ENCODE measurements at places on chromosomes 3 and 15. TPM values are rescaled to one million over a fixed set of nuclear protein-coding genes. Genes with fewer than 3 reads are reported as not detected.

Gene SOX2
- 0.54 TPM for polyA plus RNA-seq

Gene CFAP161
- not detected for polyA plus RNA-seq

Gene ZPLD1
- polyA plus RNA-seq = 0.05 TPM

Gene AHSG
- not detected for polyA plus RNA-seq

Gene SERPINI2
- not detected for polyA plus RNA-seq

Gene KCTD6
- 12.8 TPM for polyA plus RNA-seq

Gene CPLX3
- polyA plus RNA-seq = not detected

Gene PSMA4
- 165 TPM for polyA plus RNA-seq

Gene TRPM1
- polyA plus RNA-seq = not detected

Gene CFAP91
- polyA plus RNA-seq = 0.33 TPM

Gene FGF7
- polyA plus RNA-seq = 35.9 TPM

Gene ULK4
- 2.2 TPM for polyA plus RNA-seq

Gene TTLL13
- polyA plus RNA-seq = not detected

GRCh38 chr3:9163289-9163688, 86.2 kb downstream of the SRGAP3 start:
- DNase-seq = no peak

DNA sequence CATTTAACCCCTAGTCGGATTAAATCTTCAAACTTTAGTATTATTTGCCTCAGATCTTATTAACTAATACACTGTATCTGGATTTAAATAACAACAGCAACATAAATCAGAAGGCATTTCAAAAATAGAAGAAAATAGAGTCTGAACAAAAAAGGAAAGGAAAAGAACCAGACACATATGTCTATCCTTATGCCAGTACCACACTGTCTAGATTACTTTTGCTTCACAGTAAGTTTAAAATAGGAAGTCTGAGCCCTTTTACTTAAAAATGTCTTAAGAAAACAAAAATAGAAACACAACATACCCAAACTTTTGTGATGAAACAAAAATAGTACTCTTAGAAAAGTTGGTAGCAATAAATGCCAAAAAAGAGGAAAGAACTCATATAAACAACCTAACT, 1615.8 kb downstream of the SI start:
- DNase-seq = no peak

DNA sequence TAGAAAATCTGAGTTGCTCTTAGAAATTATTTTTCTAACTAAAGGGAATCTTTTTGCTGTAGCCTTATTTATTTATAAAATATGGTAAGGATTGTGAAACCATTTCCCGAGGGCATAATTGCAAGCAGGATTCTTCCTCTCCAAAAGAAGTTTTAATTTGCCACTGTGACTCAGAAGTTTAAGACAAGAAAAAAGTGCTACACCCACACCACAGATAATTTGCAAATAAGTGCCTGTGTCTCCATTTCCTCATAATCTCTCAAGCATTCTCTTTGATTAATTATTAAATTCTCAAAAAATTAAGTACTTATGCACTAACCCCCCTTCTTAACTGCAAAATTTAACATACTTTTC, 43.6 kb downstream of the RASA2 start:
- peak; percentile 68 for DNase-seq

DNA sequence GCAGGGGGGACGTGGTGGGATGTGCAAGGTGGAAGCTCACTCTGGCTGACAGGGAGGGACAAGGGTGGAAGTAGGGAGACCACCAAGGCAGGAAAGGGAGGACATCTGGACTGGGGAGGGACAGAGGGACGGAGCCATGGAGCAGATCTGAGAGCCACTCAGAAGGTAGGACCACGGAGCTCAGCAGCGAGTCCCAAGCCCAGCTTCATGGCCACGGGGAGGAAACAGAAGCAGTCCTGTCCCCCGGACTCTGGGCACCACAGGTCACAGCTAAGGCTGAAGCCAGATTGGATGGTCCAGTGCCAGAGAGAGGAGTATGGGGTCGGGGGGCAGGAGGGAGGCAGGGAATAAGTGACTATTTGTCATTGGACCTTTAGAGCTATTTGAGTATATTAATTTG, 220.1 kb downstream of the TBC1D2B start:
- no peak for DNase-seq

DNA sequence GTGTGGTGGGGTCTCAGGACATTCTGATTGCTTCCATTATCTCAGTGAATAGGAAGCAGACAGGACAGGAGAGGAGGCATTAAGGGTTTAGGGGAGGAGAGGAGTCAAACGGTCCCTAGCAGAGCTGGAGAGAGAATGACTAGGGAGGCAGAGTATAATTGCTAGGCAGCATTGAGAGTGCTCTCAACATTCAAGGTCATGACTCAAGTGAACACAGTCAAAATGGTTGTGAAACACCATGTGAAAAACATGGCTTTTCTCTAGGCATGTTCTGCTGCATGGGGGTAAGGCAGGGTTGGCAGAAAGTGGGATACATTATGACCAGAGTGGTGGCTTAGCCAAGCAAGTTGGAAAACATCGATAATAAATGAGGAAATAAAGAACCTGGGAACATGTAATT, 19.5 kb upstream of the HRH1 start:
- DNase-seq = no peak

- DNase-seq = peak; percentile 63
Observed at GRCh38 chr15:50017522-50017921, 101.5 kb downstream of the ATP8B4 start.

GRCh38 chr15:52246686-52247431, 48.7 kb downstream of the MYO5C start:
- peak; percentile 19 for DNase-seq

GRCh38 chr3:176631165-176631564, 566.1 kb downstream of the TBL1XR1 start:
- no peak for DNase-seq

DNA sequence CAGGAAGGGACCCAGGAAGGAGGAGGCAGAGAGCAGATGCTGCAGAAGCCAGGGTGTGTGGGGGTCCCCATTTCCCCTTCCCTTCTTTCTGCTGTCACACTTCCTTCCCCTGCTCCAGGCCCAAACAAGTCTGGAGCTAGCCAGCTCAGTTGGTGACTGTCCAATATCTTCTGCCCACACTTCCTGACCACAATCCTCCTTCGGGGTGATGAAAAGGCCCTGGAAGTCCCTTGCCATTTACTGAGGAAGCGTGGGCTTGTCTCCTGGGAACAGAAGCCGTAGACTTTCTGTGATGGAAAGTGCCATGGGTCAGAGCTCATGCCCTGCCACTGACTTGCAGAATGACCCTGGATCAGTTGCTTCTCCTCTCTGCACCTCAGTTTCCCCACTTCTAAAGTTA, 39.0 kb downstream of the ANAPC13 start:
- no peak for DNase-seq

DNA sequence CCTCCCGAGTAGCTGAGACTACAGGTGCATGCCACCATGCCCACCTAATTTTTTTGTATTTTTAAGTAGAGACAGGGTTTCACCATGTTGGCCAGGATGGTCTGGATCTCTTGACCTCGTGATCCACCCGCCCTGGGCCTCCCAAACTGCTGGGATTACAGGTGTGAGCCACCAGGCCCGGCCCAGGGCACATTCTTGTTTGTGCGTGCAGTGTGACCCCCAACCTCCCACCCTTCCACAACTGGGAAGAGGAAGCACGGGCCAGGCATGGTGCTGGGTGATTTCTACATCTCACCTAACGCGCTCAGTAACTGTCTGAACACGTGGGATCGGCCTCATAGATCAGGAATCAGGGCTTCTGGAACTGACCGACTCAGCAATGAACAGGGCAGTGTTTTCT, 48.0 kb downstream of the KLHL6 start:
- no peak for DNase-seq

- DNase-seq = no peak
Observed at GRCh38 chr3:102087236-102087635, 237.9 kb downstream of the NFKBIZ start.

DNA sequence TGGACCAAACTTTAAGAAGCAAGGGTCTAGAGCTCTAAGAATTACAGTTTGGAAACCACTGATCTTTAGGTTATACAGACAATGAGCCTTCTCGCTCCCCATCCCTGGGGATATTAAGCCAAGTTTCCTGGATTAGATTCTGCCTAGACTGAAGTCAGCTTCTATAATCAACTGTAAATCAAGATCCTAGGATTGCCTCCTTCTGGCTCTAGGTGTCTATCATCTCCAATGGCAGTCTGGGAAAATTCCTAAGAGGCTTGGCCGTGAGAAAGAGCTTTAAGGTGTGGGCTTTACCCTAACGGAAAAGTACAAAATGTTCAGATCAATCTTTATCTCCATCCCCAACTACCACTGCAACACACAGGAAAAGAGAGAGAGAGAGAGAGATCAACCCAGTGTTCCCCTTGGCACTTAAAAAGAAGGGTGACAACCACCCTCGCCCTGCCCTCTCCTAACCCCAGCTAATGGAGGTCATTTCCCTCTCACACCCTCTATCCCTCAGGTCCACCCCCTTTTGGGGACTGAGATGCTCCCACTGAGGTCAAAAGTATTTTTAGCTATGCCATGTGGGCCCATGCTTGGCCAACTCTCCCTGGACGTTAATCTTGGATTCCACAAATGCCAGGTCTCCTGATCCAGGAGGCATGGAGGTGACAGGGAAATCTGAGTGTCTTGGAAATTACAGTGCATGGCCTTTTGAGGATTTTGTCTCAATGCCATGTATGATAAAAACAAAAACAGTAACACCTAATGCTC, 202.8 kb upstream of the BCL6 start:
- DNase-seq = peak; percentile 46

DNA sequence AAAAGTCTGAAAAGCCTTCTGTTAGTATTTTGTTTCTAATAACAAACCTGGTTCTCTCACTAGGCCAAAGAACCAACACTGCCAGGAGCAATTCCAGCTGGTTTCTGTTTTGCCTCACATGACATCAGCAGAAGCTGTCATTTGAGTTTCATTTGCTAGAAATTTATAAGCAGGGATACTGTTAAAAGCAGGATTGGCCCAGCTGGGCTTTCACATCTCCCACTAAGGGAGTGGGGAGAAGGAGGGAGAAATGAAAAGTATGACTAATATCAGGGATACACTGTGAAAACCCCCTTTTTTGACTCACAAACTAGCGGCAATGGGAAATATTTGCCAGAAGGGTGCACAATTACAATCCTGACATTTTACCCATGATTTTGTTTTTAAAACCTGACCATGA, 5.3 kb downstream of the CCDC80 start:
- peak; percentile 78 for DNase-seq

DNA sequence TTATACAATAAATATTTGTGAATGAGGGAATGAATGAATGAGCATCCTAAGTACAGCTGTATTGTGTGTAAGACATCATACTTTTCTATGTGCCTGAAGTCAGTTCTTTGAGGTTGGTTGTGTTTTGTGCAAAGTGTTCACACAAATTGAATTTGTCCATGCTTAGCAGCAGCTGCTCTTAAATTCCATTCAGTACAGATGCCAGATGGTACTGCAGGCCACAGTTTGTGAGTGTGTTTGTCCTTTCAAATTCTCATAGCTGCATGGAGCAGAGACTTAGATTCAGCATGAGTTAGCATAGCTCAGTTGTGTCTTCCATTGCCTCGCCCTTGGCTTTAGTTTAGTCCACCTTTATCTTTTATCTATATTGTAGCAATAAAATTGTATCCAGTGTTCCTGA, 3.8 kb upstream of the ZNF385D start:
- DNase-seq = peak; percentile 66

DNA sequence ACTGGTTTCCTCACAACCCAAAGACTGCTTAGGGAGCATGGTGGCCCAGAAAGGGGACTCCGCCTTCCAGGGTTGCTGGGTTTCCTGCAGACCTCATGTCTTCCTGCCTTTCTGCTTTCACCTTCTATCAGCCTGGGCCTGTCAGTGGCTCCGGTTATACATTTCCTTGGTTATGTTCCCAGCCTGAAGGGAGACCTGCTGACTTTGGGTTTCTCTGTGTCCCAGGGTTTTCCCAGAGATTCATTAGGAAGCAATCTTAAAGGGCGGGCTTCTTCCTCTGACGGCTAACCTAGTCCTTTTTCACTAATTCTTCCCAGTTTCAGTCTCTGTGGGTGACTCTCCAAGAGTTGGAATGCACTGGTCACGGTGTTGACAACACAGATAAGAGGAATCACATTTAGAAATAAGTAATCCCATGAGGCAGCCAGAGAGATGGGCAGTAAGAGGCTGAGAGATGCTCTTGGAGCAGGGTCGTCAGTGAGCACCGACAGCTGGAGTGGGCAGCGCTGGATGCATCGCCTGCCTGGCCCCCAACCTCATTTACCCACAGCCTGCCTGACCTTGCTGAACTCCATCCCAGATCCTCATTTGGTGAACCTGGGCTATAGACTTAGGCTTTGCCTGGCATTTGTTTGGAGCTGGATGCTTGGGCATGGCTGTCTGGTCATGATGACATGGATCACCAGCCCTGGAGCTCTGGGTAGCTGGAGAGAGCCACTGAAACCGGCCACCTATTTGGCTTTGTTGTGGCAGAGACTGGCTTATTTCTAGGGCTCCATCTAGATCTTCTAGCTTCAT, 10.0 kb upstream of the EHD4 start:
- peak; percentile 27 for DNase-seq

- no peak for DNase-seq
Observed at GRCh38 chr3:114509756-114510155, 215.9 kb downstream of the TIGIT start.

- no peak for DNase-seq
Observed at GRCh38 chr15:40746916-40747418, 8.1 kb downstream of the RMDN3 start.

DNA sequence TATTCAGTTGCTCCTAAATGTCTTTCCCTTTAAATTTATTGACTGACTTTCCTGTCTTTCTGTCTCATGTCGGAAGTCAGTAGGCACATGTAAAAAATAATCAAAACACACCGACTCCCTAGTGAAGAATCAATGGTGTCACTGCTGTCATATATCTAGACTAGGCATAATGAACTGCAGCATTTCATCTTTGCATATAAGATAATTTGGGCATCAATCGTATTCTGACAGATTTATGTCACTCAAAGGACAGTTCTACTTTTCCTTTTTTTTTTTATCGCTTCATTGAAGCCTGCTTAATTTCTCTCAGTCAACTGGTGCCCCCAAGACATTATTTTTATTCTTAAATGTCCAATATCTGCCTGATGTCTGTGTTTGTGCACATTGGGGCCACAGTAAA, 206.3 kb downstream of the MEIS2 start:
- DNase-seq = no peak

GRCh38 chr3:184290331-184290730, 8.7 kb upstream of the PSMD2 start:
- DNase-seq = no peak

All from muscle of leg (tissue), 16 donors.